Stimulated activated CD4-positive, alpha-beta T cell treated with anti-CD3 and anti-CD28 coated beads, Interleukin-2, amount 100 ng/mL, for 48 hours (primary cell): ENCODE measurements at places on chromosomes 7 and 10.

- DNase-seq: no peak
These were observed 837 bp upstream of the IGFBP3 start for GRCh38 chr7:45921699-45922519.

- no peak for DNase-seq
These were observed 45.8 kb upstream of the PLXNA4 start for GRCh38 chr7:132622081-132622480.

DNA sequence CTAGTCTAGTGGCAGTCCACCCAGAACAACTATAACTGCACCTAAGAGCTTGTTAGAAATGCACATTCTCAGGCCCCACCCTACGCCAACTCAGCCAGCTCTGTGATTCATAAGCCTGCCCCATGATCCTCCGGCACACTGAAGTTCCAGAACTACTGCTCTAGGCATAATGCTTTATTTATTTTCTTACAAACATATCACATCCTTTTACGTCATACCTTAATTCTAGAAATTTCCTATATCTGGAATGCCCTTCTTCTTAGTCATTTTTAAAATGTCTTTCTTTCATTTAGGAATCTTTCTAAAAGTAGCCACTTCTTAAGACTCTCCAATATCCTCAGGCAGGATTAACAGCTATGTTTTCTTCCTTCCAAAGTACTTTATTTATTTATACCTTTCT lies 480.1 kb downstream of the INHBA start:
- DNase-seq: no peak

- no peak for DNase-seq
These were observed 131.0 kb downstream of the AASS start for GRCh38 chr7:122013065-122013464.

GRCh38 chr7:151426904-151427704 lies 12.8 kb downstream of the CRYGN start:
- DNase-seq: no peak

GRCh38 chr10:90032519-90032918 lies 331.1 kb downstream of the KIF20B start:
- no peak for DNase-seq

- DNase-seq: no peak
These were observed 247.3 kb upstream of the HPS1 start for GRCh38 chr10:98694014-98694413.

DNA sequence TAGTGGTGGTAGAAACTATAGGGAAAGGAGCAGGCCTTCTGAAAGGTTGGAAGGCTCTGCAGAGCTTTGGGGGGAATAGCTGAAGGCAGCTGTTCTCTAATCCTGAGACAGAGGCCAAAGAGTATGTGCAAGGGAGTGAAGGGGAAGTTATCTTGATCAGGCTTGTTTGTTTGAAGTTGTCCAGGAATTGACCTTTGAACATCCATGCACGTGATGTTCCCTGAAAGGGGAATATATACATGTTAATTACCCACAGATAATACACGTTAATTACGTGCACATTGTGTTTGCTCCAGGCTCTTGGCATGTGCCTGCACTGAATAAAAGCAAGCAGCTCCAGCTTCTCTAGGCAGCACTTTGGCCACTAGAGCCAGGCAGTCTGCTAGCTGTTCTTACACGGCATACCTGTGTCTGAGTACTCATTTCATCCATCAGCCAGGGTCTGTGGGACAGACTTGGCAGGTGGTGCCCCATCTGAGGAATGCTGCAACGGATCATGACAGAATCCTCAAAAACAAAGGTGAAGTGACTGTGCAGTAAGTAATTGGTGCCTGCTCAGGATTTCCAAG lies 18.0 kb upstream of the STARD3NL start:
- DNase-seq: no peak

DNA sequence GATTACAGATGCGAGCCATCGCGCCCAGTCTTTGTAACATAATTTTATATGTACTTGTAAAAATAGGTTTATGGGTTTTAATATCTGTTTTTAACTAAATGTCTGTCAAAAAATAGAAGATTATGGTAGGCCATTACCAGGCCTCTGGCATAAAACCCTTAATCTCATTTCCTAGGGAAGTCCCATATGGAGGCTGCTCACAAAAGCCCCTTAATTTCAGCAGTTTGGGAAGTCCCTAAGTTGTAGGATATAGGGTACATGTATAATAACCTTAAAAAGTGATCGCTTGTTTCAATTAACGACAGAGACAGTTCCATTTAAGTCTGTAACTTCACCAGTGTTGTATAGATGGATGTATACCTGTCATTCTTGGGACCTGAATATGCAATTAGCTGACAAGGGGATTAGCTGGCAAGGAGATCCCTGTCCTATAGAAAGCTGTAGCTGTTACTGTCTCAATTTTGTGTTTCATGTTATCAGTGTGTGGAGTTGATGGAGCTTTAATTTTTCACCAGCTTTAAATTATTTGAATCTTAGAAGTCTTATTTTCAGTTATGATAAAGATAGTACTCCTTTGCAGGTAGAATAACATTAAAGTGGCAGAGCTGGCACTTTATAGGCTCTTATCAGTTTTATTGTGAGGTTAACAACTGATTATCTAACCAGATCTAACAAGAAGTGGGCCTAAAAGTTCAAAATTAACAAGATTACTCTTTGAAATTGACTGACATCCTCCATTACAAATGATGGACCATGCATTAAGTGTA lies 10.5 kb downstream of the TRIM24 start:
- DNase-seq: no peak

DNA sequence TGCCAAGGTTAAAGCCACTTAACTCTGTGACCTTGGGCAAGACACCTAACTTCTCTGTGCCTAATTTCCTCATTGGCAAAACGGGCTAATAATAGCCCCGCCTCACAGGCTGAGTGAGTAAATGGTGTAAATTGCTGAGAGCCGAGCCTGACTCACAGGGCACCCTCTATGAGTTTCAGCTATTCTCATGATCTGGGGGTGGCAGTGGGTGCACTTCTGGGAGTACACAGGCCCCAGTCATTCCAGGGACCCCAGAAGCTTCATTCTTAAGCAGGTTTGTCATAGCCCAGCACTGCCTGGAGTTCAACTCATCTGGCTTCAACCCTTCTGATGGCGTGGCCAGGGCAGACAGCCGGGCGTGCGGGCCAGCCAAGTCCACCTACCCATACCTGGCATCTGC lies 137.2 kb downstream of the GRID1 start:
- no peak for DNase-seq

GRCh38 chr10:119597405-119598186 lies 832 bp upstream of the TIAL1 start:
- DNase-seq: no peak

- DNase-seq: no peak
These were observed 561.7 kb downstream of the PTPRN2 start for GRCh38 chr7:158025686-158026600.

DNA sequence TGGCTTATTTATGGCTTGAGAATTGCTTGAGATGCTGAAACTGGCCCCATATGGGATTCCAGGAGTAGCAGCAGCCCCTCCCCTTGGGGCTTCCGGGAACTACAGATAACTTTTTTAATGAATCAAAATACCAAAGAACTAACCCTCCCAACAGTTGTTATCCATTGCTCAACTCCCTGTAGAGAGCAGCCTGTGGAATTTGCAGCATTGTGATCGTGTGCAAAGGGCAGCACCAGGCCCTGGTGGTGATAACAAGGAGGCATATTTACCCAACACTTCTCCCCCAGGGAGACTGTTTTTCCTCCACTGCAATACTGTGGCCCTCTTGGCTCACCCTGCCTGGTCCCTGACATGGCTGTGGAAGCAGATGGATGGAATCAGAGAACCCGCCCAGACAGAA lies 196.2 kb downstream of the PLXNA4 start:
- no peak for DNase-seq

DNA sequence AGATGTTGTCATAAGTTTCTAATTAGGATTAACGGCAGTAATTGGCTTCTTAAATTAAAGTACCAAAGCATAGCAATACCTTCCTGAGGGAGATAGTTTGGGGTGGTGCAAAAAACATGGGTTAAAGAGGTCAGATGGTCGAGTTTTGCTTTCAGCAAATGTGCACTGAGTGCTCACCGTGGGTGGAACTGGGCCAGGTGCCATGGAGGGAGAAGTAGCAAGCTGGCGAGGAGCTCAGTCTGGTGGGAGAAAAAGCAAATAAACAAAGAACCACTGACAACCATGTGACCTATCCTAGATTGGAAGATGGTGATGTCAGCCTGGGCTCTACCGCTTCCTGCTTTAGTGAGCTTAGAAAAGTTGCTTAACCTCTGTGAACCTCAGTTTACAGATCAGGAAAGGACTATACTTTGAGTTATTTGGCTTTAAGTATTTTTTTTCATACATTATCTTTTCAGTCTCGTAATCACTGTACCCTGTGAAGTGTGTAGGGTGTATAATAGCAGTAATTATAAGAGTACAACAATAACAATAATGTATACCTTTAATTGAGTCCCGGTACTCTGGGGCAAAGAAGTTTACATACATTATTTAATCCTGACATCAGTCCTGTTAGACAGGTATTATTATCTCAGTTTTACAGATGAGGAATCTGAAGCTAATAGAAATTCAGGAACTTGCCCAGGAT lies 69.0 kb upstream of the PDCD4 start:
- no peak for DNase-seq

GRCh38 chr10:78464118-78464855 lies 430.6 kb downstream of the RPS24 start:
- DNase-seq: no peak

DNA sequence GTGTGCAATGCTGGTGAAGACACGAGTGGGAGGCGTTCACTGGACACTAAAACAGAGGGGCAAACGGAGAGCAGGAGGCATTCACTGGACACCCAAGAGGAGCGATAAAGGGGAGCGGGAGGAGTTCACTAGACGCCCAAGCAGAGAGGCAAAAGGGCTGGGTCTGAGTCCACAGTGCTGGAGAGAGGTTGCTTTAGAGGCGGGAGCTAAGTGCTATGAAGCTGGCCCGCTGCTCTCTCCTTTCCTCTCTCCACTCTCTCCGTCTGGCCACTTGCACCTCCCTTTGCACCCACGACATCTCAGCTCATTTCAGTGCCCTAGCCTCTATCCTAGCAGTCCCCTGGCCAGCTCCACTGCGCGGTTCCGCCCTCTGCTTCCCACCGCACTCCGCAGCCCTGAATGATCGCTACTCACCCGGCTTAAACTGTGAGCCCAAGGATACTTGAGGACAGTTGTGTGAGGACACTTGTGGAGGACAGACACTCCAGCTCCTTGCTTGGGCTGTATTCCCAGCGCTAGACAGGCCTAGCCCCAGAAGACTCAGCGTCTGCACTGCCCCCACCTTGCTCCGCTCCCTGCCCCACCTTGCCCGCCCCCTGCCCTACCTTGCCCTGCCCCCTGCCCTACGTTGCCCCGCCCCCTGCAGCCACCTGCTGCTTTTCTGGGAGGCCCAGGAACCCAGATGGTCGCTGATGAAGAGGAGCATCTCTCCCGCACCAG lies 78.8 kb upstream of the CPXM2 start:
- no peak for DNase-seq

DNA sequence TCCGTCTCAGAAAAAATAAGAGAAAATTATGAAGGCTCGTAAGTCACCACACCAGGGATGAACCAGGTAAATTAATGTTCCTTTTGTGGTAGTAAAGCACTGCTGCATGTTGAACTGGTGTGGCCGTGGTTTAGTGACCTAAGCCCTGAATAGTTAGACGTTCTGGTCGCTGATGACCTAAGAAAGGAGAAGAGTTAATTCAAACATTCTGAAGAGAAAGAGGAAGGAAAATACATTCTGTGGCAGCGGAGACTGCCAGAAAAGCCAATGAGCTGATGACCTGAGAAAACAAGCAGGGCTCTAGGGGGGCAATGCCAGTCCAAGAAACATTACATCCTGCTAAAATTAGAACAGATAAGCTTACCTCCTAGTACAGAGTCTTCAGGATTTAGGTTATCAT lies 17.5 kb downstream of the DNAJC9 start:
- no peak for DNase-seq

GRCh38 chr7:78794101-78794500 lies 659.4 kb downstream of the MAGI2 start:
- no peak for DNase-seq

- no peak for DNase-seq
These were observed 27.8 kb upstream of the FOXL3 start for GRCh38 chr7:262251-262572.

GRCh38 chr7:109529712-109530111 lies 960.0 kb downstream of the DNAJB9 start:
- DNase-seq: no peak

- no peak for DNase-seq
These were observed 85.7 kb upstream of the NMT2 start for GRCh38 chr10:15253951-15254807.

DNA sequence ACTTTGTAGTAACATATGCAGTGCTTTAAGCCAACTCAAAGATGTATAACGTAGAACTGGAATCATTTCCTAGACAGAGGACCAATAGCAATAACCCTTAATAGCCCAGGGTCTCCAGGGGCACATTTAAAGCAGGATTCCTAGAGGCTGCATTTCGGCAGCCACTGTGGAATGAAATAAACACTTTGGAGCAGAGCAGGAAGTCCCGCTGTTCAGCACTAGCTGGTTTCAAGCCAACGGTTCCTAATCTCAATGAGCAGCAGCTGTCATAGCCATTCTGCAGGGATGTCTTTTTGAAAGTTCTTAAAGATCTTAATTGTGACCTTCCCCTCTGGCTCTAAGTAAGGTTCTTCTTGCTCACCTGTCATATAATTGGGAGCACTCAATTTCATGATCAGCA lies 18.4 kb upstream of the MACROH2A2 start:
- no peak for DNase-seq

- no peak for DNase-seq
These were observed 64.7 kb upstream of the ECHDC3 start for GRCh38 chr10:11677480-11677879.

- DNase-seq: no peak
These were observed 66.3 kb upstream of the COMTD1 start for GRCh38 chr10:75302029-75302428.

GRCh38 chr10:49228677-49229076 lies 40.5 kb upstream of the TMEM273 start:
- DNase-seq: no peak

DNA sequence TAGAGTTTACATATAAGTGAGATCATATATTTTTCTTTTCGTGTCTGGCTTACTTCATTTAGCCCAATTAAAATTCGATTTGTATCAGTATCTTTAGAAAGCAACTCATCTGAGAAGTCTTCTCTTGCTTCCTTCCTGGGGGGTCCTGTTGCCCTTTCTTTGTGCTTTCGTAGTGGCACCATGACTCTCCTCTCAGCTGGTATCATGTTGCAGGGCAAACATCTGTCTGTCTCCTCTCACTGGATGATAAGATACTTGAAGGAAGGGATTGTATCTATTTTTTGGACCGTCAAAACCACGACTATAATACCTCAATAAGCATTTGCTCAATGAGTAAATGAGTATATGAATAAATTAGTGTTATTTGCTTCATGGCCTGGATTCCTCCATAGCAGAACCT lies 382.5 kb upstream of the SORCS1 start:
- no peak for DNase-seq

GRCh38 chr7:108614896-108615295 lies 45.2 kb downstream of the DNAJB9 start:
- DNase-seq: no peak

DNA sequence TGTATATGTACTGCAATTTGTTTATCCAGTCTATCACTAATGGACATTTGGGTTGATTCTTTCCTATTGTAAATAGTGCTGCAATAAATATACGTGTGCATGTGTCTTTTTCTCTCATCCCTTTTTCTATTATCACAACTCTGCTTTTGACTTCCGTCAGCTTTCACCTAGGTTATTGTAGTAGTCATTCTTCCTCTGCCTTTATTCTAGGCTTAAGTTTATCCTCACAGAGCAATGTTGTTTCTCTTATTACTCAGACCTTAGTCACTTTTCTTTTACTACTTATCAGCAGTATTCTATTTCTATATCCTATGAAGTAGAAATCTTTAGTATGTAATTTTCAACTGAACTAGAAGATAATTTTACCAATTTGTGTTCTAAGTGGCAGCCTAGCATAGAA lies 175.3 kb upstream of the SEMA3E start:
- DNase-seq: no peak
